ENCODE measurements at places on chromosomes 2 and 18.
A peak's percentile ranks its signal among the peaks of the same experiment; 100 is the strongest.

- DNase-seq: peak; percentile 29
These were observed 9.3 kb upstream of the THADA start for GRCh38 chr2:43605079-43605655.

DNA sequence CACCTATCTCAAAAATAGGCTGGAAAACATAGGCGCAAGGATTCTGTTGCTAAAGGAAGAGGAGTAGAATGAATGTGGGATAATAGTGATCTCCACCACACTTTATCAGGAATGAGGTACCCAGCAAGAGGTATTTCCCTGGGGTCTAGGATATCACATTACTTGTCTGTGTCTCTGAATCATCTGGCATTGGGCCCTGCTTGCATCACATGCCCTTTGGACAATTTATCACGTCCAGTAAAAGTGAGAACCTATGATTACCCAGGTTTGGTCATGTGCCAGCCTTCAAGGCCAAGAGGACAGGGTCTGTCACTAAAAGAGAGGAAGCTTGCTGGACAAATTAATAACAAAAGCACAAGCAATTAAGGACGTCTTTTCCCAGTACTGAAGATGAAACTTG is 11.4 kb upstream of the TRAPPC8 start:
- DNase-seq: no peak

- peak; percentile 83 for DNase-seq
These were observed 209.4 kb upstream of the CXCR4 start for GRCh38 chr2:136327162-136327852.

DNA sequence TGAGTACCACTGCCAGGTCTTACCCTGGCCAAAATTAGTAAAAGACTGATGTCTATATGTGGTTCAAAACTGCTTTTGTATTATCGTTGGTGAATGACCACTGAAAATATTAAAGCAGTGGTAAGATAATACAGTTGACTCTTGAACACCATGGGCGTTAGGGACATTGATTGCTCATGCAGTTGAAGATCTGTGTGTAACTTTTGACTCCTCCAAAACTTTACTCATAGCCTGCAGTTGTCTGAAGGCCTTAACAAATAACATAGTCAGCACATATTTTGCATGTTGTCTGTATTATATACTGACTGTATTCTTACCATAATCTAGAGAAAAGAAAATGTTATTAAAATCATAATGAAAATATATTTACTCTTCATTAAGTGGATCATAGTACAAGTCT is 5.8 kb upstream of the ANKRD12 start:
- DNase-seq: no peak

GRCh38 chr2:199458009-199458805 is 468 bp upstream of the SATB2 start:
- no peak for DNase-seq

DNA sequence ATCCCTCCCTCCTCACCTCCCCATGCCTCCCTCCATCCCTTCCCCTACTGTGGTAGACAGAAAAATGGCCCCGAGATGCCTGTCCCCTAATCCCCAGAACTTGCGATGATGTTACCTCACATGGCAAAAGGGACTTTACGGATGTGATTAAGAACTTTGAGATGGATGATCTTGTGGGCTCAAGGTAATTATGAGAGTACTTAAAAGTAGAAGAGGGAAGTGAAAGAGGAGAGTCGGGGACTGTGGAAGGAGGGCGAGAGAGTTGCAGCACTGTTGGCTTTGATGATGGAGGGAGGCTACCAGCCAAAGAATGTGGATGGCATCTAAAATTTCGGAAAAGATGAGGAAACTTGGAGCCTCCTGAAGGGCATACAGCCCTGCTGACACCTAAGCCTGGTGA is 66.5 kb downstream of the AGAP1 start:
- no peak for DNase-seq

GRCh38 chr2:241509155-241509784 is 886 bp upstream of the STK25 start:
- no peak for DNase-seq

GRCh38 chr2:166239548-166239947 is 111.7 kb upstream of the SCN1A start:
- DNase-seq: no peak

GRCh38 chr2:76870011-76870410 is 652.2 kb downstream of the LRRTM4 start:
- DNase-seq: no peak

All from CD4-positive, alpha-beta T cell treated with Interferon alpha-2 for 1 hour (primary cell).